ENCODE measurements at places on chromosomes 13 and 19.

DNA sequence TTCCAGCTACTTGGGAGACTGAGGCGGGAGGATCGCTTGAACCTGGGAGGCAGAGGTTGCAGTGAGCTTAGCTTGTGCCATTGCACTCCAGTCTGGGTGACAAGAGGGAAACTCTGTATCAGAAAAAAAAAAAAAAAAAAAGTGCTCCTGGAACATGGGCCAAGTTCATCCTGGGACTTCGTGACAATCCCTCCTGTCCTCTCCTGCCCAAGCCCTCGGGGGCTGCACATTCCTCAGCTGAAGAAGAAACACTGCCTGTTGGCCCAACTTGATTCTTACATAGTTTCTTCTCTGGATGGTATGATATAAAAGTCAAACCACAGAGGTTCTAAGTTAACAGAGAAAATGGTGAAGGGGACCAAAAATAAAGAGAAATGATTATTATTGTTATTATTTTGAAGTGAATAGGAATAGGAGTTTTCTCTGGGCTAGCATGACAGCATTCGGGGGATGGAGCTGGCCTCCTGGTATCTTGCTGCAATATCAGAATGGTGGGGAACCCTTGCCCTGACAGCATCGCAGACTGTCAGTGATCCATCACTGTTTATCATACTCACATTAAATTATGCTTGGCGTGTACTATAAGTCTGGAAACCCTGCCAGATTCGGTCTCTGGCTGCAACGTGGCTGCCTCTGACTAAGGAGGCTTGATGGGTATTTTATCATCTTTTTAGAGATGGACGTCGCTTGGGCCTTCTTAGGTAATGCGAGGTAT, 113.7 kb upstream of the OXGR1 start:
- no peak for DNase-seq

DNA sequence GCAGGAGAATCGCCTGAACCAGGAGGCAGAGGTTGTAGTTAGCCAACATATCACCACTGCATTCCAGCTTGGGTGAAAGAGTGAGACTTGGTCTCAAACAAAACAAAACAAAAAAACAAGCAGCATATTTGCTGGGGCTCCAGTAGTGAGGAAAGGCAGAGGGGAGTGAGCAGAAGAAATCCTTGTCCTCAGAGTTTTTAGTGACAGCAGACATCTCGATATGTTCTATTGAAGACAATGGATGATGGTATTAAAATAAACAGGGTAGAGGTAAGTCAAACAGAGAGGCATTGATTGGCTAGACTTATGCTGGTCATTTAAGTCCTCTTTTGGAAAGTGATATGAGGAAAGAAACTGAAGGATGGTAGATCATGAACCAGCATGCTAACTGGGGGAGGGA, 19.0 kb downstream of the NLRP7 start:
- DNase-seq = no peak

- DNase-seq = peak; percentile 89
Observed at GRCh38 chr19:53553865-53554791, 16.2 kb downstream of the ZNF331 start.

DNA sequence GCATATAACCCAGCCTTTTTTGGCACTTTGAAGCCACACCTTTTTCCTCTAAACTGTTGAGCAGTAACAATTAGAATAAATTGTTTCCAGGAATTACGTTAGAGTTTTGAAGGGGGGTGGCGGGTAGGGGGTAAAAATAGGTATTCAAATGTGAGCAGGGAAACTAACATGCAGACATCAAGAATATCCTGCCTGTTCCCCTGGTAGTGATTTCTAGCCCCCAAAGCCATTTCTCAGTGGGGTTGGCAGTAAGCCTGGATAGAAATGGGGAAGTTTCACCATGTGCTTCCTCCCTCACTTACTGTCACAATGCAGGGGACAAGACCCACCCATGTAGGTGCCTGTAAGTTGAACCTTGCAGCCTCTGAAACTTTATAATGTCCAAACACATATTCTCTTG, 3.8 kb downstream of the DOCK9 start:
- DNase-seq = no peak

DNA sequence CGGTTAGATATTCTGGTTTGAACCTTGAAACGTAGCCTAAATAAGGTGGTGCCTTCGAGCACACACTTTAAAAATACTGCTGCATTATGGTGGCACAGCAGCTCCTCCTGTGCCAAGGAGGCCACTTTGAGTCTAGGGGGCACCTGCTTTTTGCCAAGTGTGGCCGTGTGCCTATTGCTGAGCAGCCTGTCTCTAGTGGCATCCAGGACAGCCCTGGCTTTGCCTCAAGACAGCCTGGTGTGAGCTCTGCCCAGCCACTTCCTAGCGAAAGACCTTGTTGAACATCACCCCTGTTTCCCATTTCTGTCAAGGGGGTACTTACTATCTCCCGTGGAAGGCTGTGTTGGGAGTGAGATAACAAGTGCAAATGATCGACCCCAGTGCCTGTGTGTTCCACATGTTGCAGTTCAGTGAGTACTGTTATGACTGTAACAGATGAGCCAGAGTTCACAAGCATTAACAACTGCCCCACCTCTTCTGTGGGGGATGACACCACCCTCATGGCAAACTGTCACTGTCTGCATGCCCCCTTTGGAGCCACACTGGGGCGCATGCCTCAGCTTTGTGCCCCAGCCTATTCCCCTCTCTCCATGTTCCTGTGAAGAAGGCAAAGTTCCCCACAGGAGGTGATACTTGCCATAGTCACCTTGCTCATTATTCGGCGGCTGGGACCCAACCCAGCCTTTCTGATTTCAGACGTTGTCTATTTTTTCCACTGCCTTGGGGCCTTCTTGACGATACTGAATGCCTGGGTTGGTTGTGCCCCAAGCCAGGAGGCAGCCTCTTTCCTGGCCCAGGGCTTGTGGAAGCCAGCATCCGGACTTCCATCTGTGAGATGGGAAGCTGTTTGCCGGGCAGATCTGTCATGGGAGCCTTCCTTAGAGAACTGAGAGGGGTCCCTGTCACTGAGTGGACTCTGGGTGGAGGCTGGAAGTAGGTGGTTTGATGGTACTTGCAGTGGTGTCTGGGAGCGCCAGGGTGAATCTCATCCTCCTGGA, 5.4 kb downstream of the GATAD2A start:
- no peak for DNase-seq

GRCh38 chr13:48142436-48142835, 47.5 kb upstream of the MED4 start:
- DNase-seq = no peak

DNA sequence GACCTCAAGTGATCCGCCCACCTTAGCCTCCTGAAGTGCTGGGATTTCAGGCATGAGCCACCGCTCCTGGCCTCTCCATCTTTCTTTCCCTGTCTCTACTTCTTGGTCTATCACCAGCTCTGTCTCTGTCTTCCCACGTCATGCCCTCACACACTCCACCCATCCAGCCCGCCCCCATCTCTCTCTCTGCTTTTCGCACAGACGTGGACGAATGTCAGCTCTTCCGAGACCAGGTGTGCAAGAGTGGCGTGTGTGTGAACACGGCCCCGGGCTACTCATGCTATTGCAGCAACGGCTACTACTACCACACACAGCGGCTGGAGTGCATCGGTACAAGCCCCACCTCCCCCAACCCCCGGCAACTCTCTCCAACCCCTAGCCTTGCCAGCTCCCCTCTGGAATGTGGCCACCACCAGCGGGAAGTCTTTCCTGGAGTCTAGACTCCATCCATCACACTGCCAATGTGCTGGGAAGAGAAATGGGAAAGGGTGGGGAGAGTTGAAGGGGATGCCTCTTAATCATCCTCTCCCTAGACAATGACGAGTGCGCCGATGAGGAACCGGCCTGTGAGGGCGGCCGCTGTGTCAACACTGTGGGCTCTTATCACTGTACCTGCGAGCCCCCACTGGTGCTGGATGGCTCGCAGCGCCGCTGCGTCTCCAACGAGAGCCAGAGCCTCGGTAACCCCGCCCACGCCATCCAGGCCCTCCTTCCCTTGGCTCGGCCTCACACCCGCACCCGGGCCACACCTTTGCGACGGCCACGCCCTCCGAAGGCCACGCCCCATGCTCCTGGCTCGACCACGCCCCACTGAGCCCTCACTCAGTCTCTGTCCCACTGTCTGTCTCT, 22.5 kb downstream of the LTBP4 start:
- DNase-seq = no peak

GRCh38 chr13:30880151-30880855, 25.8 kb upstream of the MEDAG start:
- DNase-seq = no peak

- peak; percentile 5 for DNase-seq
Observed at GRCh38 chr19:41175801-41176777, 16.9 kb upstream of the CYP2S1 start.

DNA sequence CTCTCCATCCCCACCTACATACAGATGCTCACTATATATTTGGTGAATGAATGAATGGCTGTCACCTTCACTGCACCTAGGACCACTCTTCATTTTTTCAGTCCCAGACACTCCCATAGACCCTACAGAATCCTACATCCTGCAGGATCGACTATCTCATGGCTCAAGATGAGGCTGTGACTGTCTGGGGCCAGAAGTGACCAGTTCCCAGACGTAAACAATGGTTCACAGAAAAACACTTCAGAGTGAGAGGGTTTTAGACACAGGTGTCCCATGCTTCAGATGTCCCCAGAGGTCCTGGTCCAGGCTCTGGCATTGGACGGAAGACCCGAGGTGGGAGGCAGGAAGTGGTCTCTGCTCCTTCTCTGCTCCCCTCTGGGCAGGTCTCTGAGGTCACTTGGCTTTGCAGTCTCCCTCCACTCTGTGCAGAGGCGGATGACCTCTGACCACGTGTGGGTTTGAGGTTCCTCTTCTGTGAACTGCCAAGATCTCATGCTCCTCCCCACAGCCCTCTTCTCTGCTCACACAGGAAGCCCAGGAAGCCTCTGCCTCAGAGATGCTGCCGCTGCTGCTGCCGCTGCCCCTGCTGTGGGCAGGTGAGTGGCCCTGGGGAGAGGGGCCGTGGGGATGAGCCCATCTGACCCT, 24.9 kb downstream of the SIGLEC7 start:
- no peak for DNase-seq

- no peak for DNase-seq
Observed at GRCh38 chr13:27644302-27644701, 22.6 kb downstream of the POLR1D start.

DNA sequence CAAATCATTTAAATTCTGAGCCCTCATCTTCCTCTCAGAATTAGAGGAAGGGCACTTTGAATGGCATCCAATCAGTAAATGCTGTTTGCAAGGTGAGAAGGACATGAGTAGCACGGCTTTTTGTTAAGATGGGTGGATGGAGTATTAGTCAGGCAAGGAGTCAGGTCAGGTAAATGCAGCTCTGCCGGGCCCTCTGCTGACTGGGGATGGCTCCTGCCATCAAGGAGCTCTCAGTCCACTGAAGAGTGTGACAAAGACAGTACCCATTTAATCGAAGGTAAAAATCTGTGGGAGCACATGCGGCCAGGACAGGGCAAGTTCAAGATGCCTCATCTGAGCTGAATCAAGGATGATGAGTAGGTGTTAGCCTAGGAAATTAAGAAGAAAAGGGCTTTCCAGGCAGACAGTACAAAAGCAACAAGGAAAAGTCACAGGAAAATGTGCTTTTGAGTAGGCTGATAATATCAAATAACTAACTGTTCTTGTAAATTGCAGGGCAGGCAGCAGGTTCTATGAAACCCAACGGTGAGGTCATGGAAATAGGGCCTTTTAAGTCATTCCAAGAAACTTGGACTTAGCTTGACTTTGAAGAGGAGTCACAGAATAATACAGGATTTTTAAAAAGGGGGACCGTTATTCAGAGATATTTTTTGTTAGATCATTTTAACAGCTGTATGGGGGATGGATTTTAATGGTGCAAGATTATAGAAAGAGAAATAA, 670.5 kb upstream of the ARGLU1 start:
- DNase-seq = no peak

GRCh38 chr13:39414339-39414738, 188.7 kb downstream of the LHFPL6 start:
- no peak for DNase-seq

DNA sequence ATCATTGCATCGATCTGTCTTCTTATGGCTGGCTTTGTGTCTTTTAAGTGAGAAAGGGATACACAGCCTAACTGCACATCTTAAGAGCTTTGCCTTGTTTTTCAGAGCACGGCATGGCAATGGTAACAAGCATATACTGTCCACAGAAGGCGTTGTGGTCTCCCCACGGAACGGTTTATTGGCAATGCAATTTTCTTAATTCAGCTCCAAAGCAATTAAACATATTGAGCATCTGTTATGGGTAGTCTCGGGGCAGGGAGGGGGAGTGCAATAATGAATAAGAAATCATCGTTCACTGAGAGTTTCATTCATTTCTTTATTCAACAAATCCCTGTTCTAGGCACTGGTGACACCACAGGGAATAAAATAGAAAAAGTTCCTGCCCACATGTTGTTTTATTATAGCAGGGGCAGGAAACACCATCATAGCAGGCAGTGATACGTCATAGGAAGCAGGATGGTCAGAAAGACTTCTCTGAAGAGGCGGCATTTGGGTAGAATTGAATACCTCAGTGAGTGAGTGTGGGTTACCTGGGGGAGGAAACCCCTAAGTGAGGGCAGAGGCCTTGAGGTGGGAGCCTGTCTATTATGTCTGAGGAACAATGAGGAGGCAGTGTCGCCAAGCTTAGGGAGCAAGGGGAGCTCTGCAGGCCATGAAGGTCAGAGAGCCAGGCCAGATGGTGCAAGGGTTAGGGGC, 185.7 kb upstream of the KL start:
- DNase-seq = no peak

- DNase-seq = no peak
Observed at GRCh38 chr13:79385694-79386093, 20.4 kb downstream of the RBM26 start.

DNA sequence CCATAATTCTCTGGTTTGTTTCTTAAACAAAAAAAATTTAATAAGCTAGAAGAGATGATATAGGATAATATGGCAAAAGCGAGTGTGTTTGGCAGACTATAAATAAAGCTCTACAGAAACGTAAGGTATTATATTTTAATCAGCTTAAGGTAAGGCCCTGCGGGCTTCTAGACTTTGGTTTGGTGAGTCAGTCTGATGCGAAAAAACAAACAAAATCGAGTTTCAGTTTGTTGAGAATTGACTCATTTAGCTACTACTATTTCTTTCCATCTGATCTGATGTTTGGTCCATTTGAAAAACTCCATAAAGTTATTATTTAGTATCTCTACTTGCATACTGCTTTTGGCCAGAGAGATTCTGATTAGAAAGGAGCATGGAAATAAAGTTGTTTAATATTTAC, 138.0 kb downstream of the MIPEP start:
- no peak for DNase-seq

- no peak for DNase-seq
Observed at GRCh38 chr13:90156390-90156789, 1191.1 kb upstream of the MIR17HG start.

- DNase-seq = no peak
Observed at GRCh38 chr19:13908674-13909073, 2.7 kb downstream of the CC2D1A start.

DNA sequence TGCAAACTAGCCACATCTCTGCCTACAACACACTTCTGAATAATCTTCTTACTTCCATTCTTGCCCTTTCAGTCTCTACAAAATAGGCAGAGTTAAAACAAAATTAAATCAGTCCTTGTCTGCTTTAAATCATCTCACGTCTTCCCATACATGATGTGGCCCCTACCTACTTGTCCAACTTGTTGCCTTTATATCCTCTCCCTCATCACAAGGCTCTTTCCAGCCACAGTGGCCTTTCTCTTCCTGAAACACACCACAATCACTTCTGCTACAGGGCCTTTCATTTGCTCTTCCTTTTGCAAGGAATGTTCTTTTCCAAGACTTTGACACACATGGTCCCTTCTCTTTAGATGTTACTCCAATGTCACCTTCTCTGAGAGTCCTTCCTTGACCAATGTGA, 1.7 kb downstream of the RBM26 start:
- no peak for DNase-seq
